ENCODE measurements at places on chromosomes 4 and X.

- DNase-seq: no peak
Measured at GRCh38 chrX:33273535-33273934, 62.2 kb upstream of the DMD start.

DNA sequence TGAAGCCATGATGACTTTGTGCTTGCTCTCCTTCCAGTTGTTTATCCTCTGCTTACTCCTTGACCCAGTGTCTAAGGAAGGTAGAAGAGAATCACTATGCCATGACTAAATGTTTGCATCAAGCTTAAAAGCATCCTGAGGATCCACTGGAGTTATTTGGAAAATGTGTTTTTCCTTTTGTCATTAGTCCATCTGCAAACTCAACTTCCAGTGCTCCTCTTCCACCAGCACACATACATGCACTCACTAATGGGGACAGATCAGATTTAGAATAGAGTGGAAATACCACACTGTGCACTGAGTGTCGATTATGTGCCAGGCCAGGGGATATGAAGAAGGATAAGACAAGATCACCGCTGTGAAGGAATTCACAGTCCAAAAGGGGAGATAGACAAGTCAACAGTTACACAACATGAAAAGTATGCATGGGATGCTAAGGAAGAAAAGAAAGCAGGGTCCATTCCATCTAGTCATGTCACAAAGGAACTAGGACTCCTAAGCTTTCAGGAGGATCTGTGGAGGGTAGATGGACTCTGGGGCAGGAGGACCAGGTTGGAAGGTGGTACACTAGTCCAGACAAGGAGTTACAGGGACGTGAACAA lies 1.9 kb downstream of the OCIAD2 start:
- no peak for DNase-seq

GRCh38 chr4:78591404-78591803 lies 39.8 kb downstream of the ANXA3 start:
- DNase-seq: no peak

DNA sequence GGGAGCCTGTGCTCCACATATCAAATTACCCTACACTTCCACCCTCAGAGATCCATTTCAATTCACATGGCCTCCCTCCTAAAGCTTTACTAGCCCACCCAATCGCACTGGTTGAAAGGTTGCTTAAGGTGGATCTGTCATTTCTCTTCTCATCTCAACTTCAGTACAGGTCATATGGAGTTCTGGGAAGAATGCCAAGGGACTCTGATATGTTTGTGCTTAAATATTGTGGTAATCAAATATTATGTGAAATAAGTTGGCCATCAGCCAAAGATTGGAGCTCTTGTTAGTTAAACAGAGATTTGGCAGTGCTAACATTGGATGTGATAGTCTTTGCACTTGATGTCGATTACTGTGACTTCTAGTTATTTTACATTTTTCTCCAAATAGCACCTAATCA lies 20.5 kb downstream of the SEPTIN6 start:
- DNase-seq: no peak

GRCh38 chr4:84483688-84484087 lies 15.4 kb downstream of the NKX6-1 start:
- DNase-seq: no peak

- no peak for DNase-seq
Measured at GRCh38 chr4:43757147-43757546, 691.5 kb downstream of the KCTD8 start.

- no peak for DNase-seq
Measured at GRCh38 chrX:123525123-123525725, 207.6 kb downstream of the THOC2 start.

- DNase-seq: no peak
Measured at GRCh38 chr4:61128682-61129081, 71.4 kb upstream of the ADGRL3 start.

GRCh38 chr4:158929939-158930638 lies 161.3 kb downstream of the FNIP2 start:
- no peak for DNase-seq

- no peak for DNase-seq
Measured at GRCh38 chr4:68581383-68582338, 5.5 kb upstream of the UGT2B17 start.

DNA sequence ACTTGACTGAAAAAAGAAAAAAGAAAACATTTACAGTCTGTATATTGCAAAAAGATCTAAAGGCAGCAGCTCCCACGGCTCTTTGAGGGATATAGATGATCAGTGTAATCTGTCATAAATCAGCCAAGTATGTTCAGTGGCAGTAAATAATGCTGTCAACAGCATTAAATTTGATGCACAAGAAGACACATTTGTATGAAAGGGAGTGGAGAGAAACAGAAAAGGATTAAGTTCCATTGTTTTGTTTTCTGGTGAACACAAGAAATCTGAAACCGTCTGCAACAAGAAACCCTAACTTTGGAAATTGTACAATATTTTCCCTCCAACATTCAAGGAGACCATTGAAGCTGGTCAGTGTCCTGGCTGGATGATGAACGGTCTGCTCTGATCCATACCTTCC lies 27.6 kb upstream of the C1QTNF7 start:
- no peak for DNase-seq

- no peak for DNase-seq
Measured at GRCh38 chr4:84238247-84239090, 260.6 kb downstream of the NKX6-1 start.

DNA sequence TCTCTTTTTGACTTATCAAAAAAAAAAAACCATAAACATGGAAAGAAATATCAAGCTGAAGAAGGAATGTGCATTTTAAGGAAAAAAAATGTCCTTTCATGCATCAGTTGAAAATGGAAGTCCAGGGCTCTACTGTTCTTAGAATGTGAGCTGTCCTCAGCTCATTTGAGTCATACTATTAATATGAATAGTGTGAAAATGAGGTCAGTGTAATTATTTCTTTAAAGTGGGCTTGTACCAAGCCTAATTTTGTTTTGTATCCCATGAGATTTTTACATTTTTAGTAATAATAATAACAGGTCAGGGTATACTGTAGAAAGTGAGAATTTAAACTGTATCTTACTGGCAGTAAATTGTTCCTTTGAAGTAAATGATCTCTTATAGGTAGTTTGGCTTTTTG lies 148.5 kb downstream of the NAA11 start:
- DNase-seq: no peak

DNA sequence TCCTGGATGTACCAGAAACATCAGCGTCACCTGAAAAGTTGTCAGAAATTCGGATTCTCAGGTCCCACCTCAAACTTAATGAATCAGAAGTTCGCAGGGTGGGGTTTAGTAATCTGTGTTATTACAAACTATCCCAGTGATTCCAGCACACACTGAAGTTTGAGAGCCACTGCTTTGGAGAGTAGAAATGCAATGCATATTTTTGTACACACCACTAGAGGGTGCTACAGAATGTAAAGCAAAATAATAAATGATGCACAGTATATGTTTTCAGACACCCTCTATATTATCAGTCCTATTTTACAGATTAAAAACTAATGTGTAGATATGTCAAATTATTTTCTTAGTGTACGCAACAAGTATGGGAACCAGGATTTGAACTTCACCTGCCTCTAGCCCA lies 2.4 kb upstream of the MORF4L2 start:
- DNase-seq: no peak

DNA sequence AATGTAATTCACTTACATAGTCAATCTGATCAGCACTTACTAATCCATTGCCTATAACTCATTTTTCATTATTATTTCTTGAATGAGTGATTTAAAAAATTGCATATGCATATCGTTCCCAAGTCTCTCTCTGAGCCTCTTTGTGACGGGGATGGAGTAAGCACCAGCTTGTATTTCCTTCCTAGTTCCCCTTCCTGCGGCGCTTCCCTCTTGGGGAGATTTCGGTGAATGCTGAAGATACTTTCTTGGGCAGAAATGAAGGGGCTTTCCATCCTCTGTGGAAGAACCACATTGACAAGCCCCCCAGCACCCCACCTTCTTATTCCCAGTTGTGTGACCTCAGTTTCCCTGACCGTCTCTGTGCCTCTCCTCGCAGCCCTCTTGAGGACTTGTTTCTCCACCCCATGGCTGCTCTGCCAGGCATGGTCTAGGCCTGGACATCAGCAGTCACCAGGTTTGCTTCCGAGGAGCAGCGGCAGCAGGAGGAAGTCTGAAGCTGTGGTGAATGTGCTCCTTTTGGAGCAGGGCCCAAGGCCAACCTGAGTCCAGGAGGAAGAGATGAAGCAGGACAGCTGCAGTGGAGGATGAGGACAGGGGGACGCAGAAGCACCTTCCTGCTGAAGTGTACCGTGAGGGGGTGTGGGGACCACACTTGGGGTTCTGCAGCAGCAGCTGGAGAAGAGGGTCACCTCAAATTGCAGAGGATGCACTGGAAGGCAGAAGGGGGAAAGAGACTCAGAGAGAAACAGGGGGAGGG lies 124.9 kb downstream of the IRF2 start:
- DNase-seq: no peak

DNA sequence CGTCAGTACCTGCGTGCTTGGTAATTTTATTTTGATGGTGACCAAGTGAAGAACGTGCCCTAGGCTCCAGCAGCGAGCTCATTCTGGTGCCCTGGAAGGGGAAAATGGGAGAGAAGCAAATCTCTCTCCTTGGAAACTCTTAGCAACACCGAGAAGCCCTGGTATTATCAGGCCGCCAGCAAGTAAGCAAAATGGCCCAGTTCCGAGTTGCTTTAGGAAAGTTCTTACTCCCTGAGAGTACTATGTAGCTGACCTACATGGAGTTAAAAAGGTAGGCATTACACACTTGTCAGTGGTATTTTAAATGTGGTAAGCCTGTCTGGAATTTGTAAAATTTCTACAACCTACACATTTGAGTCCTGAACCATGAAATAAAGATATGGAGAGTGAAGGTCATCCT lies 146.4 kb downstream of the CPEB2 start:
- DNase-seq: no peak

- DNase-seq: no peak
Measured at GRCh38 chrX:49030283-49030682, 12.9 kb downstream of the TFE3 start.

DNA sequence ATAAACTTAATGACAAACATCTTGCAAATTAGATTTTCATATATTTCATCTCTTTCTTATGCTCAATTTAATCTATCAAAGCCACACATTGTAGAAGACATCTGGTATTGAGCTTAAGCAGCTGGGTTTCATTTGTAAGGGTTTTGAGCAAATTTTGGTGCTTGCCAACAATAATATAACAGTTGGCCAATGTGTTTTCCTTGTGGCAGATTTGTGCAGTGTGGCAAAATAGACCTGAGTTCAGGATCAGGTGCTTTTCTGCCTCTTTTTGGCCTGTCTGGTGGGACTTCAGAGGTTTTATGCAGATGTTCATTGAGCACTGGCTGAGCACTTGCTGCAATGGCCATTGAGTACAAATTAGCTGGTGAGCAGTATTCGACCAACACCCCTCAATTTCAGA lies 301.9 kb downstream of the BMPR1B start:
- DNase-seq: no peak

GRCh38 chr4:87213421-87214075 lies 6.9 kb downstream of the KLHL8 start:
- no peak for DNase-seq

GRCh38 chrX:16114611-16115010 lies 8.8 kb upstream of the GRPR start:
- no peak for DNase-seq

- DNase-seq: no peak
Measured at GRCh38 chrX:11375614-11376119, 82.5 kb downstream of the AMELX start.

- DNase-seq: no peak
Measured at GRCh38 chr4:23759066-23759465, 130.8 kb downstream of the PPARGC1A start.

DNA sequence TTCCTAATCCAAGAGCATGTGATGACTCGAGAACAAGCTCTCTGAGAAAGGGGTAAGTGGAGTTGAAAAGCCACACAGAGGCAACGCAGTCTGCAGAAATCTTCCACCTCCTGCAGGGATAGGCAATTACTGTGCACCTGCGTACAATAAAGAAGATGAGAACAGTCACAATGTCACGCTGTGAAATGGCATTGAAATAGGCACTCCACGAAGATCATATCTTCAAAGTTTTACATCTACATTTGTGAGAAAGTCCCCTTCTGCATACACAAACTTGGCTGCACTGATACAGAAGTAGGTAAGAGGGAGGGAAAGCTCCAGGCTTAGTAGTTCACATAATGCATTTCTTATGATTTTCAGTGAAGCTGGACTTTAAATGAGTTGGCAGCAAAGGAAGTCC lies 27.1 kb downstream of the DDX60L start:
- DNase-seq: no peak

- DNase-seq: no peak
Measured at GRCh38 chr4:142345924-142346323, 500.2 kb downstream of the INPP4B start.

GRCh38 chr4:48403358-48403757 lies 62.0 kb downstream of the SLAIN2 start:
- DNase-seq: no peak

GRCh38 chr4:158315706-158316105 lies 105.4 kb downstream of the TMEM144 start:
- no peak for DNase-seq

DNA sequence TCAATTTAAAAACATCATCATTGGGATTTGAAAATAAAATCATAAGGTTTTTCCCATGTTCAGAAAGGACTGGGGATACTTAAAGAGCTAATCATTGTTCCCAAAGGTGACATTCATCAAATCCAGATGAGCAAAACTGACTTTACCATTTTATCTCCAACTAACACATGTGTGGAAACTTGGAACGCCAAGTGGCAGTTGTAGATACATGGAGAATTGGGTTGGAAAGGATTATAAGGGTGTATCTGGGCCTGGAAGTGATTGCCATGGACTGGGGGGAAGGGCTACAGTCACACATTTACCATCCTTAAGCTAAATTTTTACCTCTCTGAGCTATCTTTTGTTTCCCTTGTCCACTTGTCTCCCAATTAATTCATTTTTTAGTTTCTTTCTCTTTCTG lies 203.4 kb downstream of the SLC39A8 start:
- DNase-seq: no peak

GRCh38 chr4:78293821-78294301 lies 236.7 kb downstream of the FRAS1 start:
- DNase-seq: no peak

GRCh38 chr4:147981305-147981704 lies 249.4 kb downstream of the ARHGAP10 start:
- no peak for DNase-seq

DNA sequence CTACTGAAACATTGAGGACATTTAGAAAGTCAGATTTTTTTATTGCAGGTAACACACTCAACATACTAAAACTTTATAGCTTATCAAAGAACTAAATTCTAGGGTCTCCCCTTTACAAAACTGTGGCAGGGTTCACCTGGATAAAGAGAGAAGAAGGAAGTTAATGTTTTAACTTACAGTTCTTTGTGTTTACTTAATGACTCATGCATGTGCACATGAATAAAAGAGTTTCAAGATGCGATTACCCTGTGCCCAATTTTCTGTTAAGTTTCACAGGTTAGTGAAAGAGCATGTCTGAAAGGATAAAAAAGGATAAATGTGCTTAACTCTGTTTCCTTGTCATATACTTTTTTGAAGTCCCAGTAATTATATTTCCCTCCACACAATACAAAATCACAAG lies 16.8 kb downstream of the DCAF8L1 start:
- DNase-seq: no peak

GRCh38 chr4:187569871-187570270 lies 425.7 kb upstream of the ZFP42 start:
- DNase-seq: no peak

GRCh38 chr4:108831291-108831690 lies 68.4 kb upstream of the ETNPPL start:
- no peak for DNase-seq

Data from activated CD8-positive, alpha-beta memory T cell treated with anti-CD3 and anti-CD28 coated beads, Interleukin-2, amount 50 U/mL, for 4 hours (primary cell).